Neural crest cell (in vitro differentiated cells): ENCODE measurements at places on chromosomes 3 and 15. TPM values are rescaled to one million over a fixed set of nuclear protein-coding genes. Genes with fewer than 3 reads are reported as not detected.
A peak's percentile ranks its signal among the peaks of the same experiment; 100 is the strongest.

Gene DPH3
- total RNA-seq: 31.9 and 32.1 TPM in 2 replicates

Gene CPN2
- not detected in 2 replicates for total RNA-seq

DNA sequence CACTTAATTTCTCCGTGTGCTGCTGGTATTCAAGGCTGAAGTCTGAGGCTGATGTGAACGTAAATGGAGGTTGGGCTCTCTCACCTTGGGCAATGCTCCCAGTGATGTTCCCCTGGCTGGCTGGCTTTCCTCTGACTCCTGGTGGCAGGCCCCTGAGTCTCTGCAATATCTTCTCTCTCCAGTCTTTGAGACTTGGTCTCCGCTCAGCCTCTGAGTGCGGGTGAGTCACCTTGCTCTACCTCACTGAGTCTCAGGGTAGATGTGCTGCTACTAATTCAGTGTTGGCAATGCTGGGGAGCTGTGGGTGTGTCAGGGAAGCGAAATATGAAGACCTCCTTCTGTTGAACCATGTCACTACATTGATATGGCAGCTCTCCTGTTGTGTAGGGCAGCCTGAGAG is 31.3 kb upstream of the TRIM59 start:
- no peak overlapping the region for H3K4me3 ChIP-seq
- no peak for DNase-seq
- H3K36me3 ChIP-seq: no peaks in the 10 kb centered on the region

GRCh38 chr3:108085810-108086350 is 5.0 kb downstream of the CD47 start:
- peaks cover 12% of the 10 kb centered on the region for H3K4me1 ChIP-seq
- no peak overlapping the region for H3K4me3 ChIP-seq
- no peaks in the 10 kb centered on the region for H3K27me3 ChIP-seq
- H3K27ac ChIP-seq: no peak overlapping the region
- H3K36me3 ChIP-seq: no peaks in the 10 kb centered on the region

DNA sequence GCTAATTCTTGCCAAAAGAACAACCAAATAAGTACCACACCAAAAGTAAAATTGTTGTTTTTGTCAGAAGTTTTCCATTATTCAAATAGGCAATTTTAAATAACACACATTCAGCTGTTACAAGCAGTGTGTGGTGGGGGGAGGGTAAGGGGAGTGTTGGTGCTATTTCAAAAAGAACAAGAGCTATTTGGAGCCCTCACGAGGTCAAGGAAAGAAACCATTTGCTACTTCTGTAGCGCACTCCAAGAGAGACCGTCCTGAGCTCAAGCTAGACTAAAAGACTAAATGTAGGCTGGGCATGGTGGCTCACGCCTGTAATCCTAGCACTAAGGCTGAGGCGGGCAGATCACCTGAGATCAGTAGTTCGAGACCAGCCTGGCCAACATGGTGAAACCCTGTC is 21.2 kb upstream of the IGF2BP2 start:
- H3K4me3 ChIP-seq: no peak overlapping the region
- H3K36me3 ChIP-seq: no peaks in the 10 kb centered on the region
- H3K4me1 ChIP-seq: peaks cover 21% of the 10 kb centered on the region
- no peaks in the 10 kb centered on the region for H3K27me3 ChIP-seq

DNA sequence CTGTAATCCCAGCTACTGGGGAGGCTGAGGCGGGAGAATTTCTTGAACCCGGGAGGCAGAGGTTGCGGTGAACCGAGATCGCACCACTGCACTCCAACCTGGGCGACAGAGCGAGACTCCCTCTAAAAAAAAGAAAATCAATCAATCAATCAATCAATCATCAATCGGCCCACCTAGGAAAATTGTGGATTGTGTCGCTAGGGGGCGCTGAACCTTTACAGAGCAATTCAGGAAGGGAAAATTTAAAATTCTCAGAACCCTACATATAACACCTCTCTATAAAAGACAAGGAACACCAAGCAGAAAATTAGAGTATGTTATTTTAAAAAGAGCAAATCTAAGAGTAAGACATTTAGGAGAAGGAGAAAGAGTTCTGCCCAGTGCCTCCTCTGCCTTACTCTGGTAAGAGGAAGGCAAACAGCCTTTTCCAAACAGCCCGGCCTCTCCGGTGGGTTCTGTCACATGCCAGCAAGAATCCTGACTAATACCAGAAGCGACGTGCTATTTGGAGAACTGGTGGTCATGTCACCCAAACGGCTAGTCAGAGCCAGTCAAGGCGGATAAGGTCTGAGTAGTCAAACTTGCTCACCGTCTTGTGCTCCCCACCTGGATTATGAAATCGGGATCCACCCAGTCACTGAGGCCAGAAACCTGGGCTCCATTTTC is 22.3 kb upstream of the SMCO1 start:
- H3K27ac ChIP-seq: no peak overlapping the region
- no peaks in the 10 kb centered on the region for H3K36me3 ChIP-seq
- DNase-seq: peak; percentile 50
- peaks cover 14% of the 10 kb centered on the region for H3K4me1 ChIP-seq
- H3K4me3 ChIP-seq: no peak overlapping the region
- H3K27me3 ChIP-seq: peaks cover 16% of the 10 kb centered on the region
